Hepatic stellate cell (primary cell): ENCODE measurements at places on chromosomes 3 and 15.
A peak's percentile ranks its signal among the peaks of the same experiment; 100 is the strongest.

- no peak for DNase-seq
Observed at GRCh38 chr15:38547255-38547997, 17.2 kb downstream of the RASGRP1 start.

GRCh38 chr3:149702691-149703441, 45.0 kb upstream of the WWTR1 start:
- DNase-seq: peak; percentile 75

GRCh38 chr3:179700716-179701115, 47.9 kb downstream of the USP13 start:
- DNase-seq: no peak

- DNase-seq: no peak
Observed at GRCh38 chr3:94654096-94654495, 591.2 kb downstream of the NSUN3 start.

DNA sequence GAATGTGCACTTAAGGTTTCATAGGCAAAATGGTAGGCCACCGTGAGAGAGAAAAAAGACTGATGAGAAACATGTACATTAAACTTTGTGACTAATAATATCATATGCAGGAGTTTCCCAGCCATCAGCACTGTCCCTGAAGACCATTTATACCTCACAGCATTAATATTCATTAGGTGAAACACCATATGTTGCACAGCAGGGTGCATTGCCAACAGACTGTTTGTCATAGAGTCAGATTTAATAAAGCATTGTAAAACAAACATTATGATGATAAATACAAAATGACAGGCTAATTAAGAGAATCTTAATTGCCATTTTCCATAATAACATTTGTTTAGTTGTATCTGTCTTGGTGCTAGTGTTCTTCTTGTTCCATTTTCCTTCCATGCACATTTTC, 578.3 kb downstream of the EPHA3 start:
- DNase-seq: no peak

DNA sequence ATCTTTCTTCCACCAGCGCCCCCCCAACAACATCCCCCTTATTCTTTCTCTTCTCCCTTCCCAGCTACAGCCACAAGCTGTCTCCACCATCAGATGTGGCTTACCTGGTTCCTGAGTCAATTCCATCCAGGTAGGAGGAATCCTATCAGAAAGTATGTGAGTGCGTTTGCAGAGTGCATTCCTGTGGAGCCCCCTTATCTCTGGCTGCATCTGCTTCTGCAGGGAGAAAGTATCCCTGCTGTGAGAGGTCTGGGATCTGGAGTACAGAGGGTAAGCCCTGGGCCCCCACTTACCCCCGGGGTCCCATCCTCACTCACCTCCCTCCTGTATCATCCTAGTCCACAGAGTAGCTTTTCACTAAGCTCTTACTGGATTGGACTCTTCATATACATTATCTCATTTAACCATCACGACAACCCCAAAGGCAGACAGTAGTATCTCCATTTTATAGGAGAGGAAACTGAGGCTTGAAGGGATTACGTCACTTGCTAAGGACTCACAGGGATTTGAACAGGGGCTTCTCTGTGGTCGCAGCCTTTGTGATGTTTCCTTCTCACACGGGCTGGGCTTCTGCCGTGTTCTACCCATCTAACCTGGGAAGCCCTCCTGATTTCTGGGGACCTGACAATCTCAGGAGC, 22.2 kb upstream of the MAGEF1 start:
- no peak for DNase-seq

- no peak for DNase-seq
Observed at GRCh38 chr3:171090321-171090720, 63.8 kb upstream of the SLC2A2 start.

DNA sequence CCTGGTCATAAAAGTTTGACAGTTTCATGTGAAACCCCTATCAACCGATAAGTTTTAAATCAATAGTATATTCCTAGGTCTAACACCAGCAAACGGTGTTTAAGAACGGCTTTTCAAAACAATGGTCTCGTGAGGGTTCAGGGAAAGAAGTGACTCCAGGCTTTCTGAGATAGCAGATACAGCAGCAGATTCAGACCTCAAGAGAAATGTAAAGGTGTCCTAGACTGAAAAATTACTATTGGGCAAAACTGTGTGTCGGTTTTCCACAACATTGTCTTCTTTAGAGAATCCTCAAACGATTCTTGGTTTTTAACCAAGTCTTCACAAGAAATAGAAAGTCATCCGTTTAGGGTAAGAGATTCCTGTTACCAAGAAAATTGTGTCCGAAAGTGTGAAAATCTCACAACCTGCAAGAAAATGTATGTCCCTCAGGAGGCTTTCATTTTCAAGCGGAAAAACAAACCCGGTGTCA, 1.2 kb downstream of the SETD2 start:
- peak; percentile 20 for DNase-seq

DNA sequence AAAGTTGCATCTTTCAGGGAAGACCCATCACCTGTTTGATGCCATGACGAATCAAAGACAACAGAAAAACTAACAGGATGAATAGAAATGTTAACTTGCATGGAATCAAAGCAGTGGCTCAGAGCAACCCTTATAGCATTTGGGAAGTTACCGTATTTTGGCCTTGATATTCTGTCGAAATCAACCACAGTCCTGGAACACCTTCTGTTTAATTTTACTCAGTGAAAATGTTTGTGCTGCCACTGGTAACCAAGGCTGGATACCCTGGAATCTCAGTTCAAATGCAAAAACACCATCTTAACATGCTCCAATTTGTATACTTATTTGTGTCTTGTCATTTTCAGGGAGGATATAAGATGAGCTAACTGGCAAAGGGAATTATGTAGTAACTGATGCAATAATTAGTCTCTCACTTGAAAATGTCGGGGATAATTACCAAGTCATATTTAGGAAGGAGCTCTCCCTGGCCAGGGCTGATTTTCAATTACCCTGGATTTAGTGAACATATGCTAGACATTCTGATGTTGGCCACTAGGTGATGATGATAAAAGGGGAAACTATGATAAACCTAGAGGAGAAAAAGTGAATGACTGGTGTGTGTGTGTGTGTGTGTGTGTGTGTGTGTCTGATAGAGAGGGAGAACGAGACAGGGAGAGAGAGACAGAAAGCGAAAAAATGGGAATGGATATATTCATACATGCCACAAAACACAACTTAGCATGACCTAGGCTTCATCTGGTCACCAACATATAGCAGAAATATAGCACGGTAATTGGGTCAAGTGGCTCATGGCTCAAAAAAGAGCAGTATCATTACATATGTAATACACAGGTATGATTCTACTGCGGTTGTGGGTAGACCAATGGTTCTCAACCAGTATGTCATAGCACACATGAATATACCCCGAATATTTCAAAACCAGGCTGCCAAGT, 19.0 kb upstream of the PRICKLE2 start:
- no peak for DNase-seq

- no peak for DNase-seq
Observed at GRCh38 chr15:27330326-27330725, 359.3 kb downstream of the GABRG3 start.

DNA sequence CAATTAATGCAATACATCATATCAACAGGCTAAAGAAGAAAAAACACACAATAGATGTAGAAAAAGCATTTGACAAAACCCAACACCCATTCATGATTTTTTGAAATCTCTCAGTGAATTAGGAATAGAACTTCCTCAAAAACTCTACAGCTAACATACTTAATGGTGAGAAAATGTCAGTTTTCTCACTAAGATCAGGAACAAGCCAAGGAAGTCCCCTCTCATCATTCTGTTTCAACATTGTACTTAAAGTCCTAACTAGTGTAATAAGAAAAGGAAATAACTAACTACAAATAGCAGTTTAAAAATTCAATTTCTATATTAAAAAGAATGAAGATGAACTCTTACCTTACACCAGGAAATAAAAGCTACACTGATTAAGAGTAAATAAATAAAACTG, 77.8 kb downstream of the DCLK3 start:
- no peak for DNase-seq

- no peak for DNase-seq
Observed at GRCh38 chr3:4996771-4997291, 17.6 kb downstream of the BHLHE40 start.

DNA sequence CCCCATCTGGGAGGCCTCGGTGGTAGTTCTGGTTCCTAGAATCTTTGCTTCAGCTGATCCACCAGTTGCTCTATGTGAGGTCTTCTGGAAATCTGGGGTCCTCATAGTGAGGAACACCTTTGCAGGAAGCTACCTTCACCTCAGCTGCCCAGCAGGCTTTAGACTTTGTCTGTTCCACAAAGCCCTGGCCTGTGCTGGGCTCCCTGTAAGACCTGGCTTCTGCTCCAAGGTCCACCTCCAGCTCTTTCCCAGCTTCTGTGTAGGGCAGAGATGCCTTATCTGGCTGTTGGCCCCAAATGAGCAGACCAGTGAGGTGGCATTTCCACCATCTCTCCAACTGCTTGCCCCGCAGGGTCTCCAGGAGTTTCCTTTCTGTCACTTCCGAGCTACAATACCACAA, 8.2 kb upstream of the HOMER2 start:
- DNase-seq: no peak

DNA sequence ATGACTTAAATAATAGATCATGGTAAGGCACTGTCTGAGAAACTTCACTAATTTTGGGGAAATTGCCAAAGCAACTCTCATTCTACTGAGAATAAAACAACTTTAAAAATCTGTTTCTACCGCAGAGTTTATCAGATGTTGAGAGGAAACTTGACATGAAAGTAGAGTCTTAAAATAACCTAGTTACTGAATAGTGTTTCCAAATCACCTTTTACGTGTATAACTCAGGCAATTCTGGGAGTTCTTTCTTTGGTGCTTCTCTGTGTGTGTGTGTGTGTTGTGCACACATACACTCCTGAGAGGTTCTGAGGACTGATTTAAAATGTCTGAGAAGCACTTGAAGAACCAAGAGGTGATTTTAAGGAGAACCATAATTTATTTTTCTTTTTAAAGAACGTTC, 236.6 kb downstream of the SV2B start:
- no peak for DNase-seq

DNA sequence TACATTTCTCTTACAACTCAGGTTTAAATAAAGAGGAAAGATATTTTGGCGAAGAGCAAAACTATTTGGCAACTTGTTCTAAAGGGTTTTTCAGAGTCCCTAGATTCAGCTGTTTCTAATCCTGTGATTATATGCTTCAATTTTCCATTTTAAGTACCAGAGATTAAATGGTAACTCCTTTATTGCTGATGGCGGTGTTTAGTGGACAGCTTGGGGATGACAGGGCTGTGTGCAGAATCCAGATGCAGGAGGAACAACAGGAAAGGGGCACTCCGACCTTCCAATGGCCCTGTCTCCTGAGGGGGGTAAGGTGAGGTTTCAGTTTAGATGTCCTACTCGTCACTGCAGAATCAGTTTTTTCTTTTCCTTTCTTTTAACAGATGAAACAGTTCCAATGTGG, 405.0 kb downstream of the PDCD6IP start:
- DNase-seq: no peak

DNA sequence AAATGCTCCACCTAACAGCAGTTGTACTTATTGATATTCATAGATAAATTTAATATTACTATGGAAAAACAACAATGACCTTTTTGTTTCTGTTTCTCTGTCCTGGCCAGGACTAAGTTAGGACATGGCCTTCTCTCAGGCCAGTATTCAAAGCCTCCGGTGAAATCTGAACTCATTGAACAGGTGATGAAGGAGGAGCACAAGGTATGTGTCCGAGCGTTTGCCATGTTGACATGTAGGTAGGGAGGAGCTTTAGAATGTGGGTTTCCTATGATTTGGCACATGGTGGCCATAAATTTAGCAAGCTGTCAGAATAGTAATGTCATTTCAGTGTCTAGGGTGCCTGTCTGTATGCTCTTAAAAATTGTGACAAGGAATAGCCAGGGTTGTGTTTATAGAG, 77.7 kb downstream of the USP13 start:
- DNase-seq: no peak

DNA sequence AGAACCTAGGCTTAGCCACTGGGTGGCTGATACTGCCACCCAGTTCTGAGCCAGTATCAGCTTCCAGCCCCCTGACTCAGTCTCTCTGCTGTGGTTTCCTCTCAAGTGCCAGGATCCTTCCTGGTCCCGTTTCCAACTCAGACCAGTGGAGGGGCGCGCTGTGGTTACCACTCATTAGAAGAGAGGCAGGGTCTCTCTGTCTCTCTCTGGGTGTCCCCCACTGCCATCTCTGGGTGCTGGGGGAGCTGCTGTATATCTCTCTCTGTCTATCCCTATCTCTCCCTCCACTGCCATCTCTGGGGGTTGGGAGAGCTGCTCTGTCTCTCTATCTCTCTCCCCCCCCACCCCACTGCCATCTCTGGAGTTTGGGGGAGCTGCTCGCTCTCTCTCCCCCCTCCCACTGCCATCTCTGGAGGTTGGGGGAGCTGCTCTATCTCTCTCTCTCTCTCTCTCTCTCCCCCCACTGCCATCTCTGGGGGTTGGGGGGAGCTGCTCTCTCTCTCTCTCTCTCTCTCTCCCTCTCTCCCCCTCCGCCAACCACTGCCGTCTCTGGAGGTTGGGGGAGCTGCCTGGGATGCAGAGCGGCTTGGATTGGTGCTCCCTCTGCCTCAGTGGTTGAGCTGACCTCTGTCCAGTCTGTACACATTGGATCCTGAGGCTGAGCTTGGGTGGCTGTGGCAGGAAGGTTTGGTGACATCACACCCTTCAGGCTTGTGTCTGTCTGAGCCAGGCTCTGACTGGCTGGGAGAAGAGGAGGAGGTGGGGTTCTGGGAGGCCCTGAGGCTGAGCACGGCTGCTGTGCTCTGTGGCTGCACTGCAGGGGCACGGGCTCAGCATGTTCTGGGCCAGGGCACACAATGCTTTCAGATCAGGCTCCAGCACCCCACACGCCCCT, 98.9 kb downstream of the APBA2 start:
- peak; percentile 55 for DNase-seq

- no peak for DNase-seq
Observed at GRCh38 chr3:196122021-196122687, 40.3 kb upstream of the TFRC start.

DNA sequence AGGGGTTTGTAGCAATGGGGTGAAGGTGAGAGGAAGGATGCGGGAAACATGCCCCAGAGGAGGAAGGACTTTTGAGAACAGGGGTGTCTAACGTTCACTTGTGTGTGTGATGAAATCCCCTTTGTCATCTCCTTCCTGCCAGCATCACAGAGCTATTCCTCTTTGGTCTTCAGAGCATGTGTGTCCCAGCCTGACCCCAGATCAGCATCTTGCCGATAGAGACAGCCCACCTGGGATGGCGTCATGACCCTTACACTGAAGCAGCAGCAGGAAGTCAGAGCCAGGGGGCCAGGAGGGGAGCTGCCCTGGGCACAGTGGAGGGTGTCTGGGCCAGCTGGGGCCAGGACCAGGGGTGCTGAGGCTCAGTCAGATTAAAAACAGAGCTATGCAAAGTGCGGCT, 29.9 kb upstream of the GRIP2 start:
- no peak for DNase-seq

- no peak for DNase-seq
Observed at GRCh38 chr3:67875338-67875737, 220.9 kb upstream of the SUCLG2 start.

- no peak for DNase-seq
Observed at GRCh38 chr3:176789947-176790346, 407.3 kb downstream of the TBL1XR1 start.

DNA sequence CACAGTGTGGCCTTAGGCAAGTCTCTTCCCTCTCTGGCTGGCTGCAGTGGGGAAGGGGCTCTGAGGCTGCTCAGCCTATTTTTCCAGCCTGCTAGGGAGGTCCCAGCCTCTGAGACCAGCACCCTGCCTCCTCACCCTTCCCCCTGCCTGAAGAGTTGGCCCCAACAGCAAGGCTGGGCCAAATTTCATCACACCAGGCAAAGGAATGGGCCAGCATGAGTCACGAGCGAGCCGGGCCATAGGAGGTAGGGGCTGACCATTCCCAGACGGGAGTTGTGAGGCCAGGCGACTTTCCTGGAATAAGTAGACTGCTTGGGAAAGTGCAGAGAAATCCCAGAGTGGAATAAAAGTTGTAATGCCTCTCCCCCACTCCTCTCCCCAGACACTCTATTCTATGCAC, 5.7 kb upstream of the FBLN2 start:
- DNase-seq: peak; percentile 86
